Cerebellar cortex (tissue), 1 donor: ENCODE measurements at places on chromosomes 16 and 17.

- DNase-seq: no peak
Observed at GRCh38 chr16:78306361-78306760, 206.9 kb downstream of the WWOX start.

- no peak for DNase-seq
Observed at GRCh38 chr17:48960834-48961515, 7.4 kb downstream of the GIP start.

DNA sequence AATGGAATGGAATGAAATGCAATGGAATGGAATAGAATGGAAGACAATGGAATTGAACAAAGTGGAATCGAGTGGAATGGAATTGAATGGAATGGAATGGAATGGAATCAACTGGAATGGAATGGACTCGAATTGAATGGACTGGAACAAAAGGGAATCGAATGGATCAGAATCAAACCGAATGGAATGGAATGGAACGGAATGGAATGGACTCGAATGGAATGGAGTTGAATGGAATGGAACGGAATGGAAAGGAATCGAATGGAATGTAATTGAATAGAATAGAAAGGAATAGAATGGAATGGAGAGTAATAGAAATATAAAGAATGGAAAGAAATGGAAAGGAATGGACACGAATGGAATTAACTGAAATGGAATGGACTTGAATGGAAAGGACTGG, 475.2 kb upstream of the WSB1 start:
- DNase-seq: peak; percentile 6

DNA sequence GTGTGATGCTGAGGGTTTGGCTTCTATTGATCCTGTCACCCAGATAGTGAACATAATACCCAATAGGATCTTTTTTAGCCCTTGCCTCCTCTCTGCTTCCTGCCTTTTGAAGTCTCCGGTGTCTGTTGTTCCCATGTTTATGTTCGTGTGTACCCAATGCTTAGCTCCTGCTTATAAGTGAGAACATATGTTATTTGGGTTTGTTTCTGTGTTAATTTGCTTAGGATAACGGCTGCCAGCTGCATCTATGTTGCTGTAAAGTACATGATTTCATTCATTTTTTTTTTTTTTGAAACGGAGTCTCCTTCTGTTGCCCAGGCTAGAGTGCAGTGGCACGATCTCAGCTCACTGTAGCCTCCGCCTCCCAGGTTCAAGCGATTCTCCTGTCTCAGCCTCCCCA, 23.0 kb downstream of the DUS2 start:
- DNase-seq: no peak

- DNase-seq: peak; percentile 43
Observed at GRCh38 chr17:9941305-9941704, 36.2 kb upstream of the RCVRN start.

GRCh38 chr16:52546291-52547003, 496 bp downstream of the TOX3 start:
- no peak for DNase-seq

- DNase-seq: no peak
Observed at GRCh38 chr17:57186226-57187019, 69.9 kb upstream of the MSI2 start.

- DNase-seq: no peak
Observed at GRCh38 chr17:79931817-79932309, 92.6 kb upstream of the CBX4 start.

GRCh38 chr16:59324462-59324861, 590.3 kb upstream of the GOT2 start:
- no peak for DNase-seq
